Fibroblast of villous mesenchyme (primary cell): ENCODE measurements at places on chromosomes 6 and 20. TPM values are rescaled to one million over a fixed set of nuclear protein-coding genes. Genes with fewer than 3 reads are reported as not detected.
A peak's percentile ranks its signal among the peaks of the same experiment; 100 is the strongest.

MUC22 gene
- not detected in 2 replicates for total RNA-seq

CYP21A2 gene
- total RNA-seq = under 0.01 TPM in 2 replicates

LY6G6D gene
- total RNA-seq = not detected in 2 replicates

HLA-DPA1 gene
- 0.43 and 0.97 TPM in 2 replicates for total RNA-seq

UFL1 gene
- 28.3 and 41.0 TPM in 2 replicates for total RNA-seq

ITPA gene
- total RNA-seq = 29.8 and 40.3 TPM in 2 replicates

IPCEF1 gene
- total RNA-seq = 0.32 and 0.86 TPM in 2 replicates

PSORS1C2 gene
- not detected in 2 replicates for total RNA-seq

LIN28B gene
- total RNA-seq = 5.6 and 7.4 TPM in 2 replicates

DNA sequence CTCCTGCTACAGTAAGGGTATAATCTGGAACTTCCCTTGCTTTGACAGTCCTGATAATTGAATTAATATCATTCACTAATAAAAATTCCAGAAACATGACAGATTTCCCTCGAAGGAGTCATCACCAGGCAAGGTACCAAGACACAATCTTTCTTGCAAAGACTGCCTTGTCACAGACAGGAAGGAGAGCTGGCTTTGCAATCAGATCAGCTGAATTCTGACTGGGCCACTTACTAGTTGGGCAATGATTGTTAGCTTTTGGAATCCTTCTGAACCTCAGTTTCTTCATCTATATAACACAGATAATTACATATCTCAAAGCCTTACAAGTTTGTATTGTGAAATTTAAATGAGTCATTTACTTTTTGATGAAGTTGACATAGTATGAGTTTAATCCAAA, 344.2 kb downstream of the RFPL4B start:
- DNase-seq = peak; percentile 83

DNA sequence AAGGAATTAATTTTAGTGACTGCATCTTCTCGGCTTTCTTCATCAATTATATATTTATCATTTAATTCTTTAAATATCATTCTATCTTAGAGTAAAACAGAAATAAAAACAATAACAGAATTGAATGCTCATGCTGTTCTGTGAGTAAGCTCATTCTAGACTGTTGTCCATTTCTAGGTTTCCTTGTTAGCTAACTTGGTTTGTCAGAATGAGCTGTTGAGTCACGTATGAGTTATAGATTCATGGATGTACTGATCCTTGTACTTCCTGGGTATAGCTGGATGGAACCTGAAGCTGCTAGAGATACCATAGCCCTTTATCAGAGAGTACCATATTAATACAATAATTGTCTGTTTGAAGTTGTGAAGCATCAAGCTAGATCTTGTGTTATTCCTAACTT, 515.3 kb downstream of the TENT5A start:
- DNase-seq = no peak

DNA sequence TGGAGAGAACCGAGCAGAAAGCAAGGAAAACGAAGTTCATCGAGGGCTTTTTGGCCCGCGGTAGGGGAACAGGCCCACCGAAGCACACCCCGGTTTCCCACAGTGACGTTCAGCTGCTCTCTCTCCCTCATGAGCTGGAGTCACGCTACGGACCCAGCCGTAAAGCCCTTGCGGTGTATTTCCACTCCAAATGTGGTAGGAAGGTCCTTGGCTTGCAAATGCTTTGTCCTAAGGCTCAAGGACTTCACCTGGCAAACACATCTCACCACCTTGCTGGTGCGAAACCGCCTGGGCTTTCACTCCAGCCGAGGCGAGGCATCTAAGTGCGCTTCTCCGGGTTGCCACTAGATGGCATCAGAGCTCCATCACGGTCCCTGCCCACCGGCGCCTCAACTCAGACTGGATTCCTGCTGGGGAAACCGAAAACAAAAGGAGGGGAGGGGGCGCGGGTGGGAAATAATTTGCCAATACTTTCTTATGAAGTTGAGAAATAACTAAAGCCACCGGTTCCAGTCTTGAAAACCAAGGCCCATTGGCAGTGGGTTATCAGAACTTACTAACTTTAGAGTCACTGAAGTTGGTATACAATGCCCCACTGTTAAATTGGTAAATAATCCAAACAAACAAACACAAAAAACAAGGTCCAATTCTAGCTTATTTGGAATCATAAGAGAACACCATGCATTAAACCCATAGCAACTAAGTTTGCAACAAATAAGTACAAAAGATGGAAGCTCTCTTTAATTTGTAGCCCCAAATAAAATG, 13.4 kb upstream of the FOXC1 start:
- DNase-seq = peak; percentile 52

- DNase-seq = no peak
These were observed 258.0 kb downstream of the ATXN1 start for GRCh38 chr6:16503241-16503775.

DNA sequence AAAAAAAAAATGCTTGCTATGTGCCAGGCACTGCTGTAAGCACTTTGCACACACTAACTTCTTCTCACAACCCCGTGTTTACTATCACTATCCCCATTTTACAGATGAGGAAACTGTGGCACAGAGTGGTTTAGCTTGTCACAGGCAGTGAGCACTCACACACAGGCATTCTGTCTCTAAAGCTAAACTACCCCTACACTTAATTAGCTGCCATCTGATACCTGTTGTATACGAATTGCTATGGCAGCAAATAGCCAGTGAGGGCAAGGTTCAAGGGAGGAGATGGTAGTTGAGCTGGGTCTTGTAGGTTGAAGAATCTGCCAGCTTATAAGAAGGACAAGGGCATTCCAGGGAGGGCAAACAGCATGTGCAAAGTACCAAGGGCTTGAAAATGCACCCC, 5.2 kb downstream of the TNNC2 start:
- no peak for DNase-seq

- DNase-seq = no peak
These were observed 49.8 kb upstream of the FANCE start for GRCh38 chr6:35402136-35402855.

- DNase-seq = no peak
These were observed 29.4 kb upstream of the KIF6 start for GRCh38 chr6:39754514-39755115.

- DNase-seq = no peak
These were observed 5.1 kb downstream of the BTN2A2 start for GRCh38 chr6:26388014-26388413.

DNA sequence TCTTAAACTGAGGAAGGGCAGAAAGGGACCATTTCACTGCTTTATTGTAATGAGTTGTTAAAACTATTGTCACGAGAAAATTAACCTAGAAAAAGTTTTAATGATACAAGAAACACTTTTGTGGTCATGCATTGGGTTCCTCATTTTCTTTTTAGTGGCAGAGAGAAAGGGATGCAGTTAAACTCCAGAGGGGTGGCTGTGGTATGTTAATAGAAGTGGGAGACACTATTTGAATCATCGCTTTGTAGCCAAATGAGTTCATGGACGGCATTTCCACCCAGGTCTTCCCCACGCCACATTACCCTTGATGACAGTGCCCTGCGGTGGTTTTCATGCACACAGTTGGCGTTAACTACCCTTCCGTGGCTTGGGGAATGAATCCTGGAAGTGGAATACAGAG, 235.6 kb downstream of the PLCB1 start:
- no peak for DNase-seq

DNA sequence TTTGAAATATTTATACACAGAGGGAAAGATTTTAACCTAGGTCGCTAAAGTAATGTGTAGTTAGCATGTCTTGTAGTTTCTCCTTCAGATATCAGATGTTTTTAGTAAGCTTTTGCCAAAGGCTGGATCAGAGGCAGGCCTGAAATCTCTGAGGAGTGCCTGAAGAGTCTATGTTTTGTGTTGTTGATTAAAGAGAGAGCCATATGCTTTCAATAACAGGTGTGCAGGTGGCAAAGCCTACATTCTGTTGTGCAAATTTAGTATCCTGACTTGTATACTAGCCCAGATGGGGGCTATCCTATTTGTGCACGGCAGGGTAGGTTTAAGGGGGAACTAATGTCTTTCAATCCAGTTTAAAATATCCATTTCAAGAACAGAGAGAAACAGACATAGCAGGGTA, 167.1 kb upstream of the ATXN1 start:
- DNase-seq = no peak

DNA sequence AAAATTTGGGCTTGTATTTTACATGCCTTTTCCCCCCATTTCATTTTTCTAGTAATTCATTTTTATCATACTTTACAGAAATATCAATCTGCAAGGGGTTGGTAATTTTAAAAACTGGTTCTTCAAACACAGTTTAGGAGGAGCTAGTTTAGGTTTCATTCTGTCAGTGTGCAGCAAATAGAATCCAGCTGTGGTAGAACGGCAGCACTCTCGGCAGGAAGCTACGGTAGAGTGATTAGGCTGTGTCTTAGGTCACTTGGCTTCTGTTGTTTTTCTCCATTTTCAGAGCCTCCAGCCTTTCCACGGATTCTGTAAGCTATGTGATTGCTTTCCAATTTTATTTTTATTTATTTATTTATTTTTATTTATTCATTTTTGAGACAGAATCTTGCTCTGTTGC, 32.7 kb downstream of the TLDC2 start:
- DNase-seq = no peak

GRCh38 chr20:58470336-58471192, 44.6 kb downstream of the APCDD1L start:
- DNase-seq = no peak

DNA sequence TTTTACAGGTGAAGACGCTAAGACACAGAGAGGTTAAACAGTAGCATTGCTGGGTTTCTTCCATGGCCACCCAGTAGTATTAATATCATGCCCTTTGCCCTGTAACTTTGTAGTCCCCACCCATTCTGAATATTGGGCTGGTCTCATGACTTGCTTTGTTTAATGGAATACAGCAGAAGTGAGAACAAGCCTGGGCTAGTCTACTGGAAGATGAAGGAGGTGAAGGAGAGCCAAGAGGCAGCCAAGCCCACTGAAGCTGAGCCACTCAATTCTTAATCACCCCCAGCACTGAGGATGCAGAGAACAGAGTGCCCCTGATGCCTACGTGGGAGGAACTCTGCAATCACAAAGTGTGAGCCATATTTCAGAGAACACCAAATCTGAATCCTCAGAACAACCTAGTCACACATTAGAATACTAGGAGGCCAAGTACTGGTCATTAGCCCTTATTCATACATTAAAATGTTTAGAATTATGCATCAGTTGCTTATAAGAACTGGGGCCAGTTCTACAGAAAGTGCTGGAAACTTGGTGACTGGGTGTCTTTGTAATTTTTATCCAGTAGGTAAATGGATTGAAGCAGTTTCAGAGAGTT, 270.1 kb upstream of the PRND start:
- DNase-seq = no peak

- no peak for DNase-seq
These were observed 243.0 kb upstream of the PLN start for GRCh38 chr6:118305081-118305480.

DNA sequence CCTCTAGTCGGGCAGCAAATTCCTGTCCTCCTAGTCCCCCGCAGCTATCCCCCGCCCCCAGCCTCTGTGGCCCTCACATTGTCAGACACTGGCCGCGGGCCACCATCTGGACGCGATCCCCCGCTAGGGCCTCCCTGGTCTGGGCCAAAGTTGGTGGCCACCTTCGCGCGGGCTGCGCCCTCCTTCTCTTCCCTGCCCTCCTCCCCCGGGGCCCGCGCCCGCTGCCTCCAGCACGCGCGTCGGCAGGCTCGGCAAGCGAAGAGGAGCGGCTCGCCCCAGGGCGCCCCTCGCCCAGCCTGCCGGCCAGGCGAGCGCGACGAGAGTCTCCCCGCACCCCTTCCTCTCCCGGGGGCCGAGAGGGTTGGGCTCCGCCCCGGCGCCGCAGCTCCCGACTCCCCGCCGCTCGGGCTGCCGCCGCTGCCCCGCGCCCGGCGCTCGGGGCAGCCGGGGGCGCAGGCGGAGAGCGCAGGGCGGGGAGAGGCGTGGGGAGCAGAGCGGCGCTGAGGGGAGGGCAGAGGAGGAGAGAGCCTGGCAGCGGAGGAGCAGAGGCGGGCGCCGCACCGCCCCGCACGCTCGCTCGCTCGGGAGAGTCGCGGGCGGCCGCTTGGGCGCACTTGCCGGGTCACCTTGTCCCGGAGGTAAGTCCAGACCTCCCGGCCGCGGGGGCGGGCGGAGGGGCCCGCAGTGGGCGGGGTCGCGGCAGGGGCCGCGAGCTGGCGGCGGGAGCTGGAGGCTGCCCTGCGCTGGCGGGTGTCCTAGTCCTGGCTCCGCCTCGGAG, at the start of gene SYNDIG1:
Gene SYNDIG1 (plus strand): TSS at position 514 of the 778 bp plus-strand sequence. CDS start 73,469 bp downstream, outside the sequence.
- no peak for DNase-seq
